ENCODE measurements at places on chromosomes 16 and 17.

DNA sequence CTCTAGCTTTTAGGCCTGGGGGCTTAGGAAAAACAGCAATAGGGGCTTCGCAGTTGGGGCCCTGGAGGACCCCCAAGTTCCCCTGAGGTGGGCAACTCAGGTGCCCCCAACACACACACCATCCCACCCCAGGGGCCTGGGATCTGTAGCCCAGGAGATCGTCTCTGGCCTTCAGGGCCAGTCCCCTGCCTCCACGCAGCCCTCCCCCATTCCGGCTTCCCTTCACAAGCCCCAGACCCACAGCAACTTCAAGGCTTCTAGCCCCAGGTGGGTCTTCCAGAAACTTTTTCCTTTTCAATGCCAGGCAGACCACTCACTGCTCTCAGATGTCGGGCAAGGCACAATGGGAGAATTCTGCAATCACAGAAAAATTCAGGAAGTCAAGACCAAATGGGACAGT is 79.4 kb downstream of the C16orf78 start:
- DNase-seq, result no peak

DNA sequence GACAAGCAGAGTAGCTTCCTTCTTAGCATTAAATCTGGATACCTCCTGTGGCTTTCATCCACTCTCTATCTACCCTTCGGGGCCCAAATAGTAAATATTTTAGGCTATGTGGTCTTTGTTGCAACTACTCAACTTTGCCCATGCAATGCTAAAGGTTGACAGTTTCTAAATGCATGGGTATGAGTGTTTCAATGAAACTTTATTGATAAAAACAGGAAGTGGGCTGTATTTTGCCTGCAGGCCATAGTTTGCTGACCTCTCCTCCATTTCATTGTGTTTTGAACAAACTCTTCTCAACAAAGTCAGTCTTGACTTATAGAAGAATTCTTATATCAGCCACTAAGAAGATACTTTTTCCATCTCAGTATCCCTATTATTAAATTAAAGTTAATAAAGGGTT is 34.1 kb downstream of the ACSM2A start:
- no peak for DNase-seq

DNA sequence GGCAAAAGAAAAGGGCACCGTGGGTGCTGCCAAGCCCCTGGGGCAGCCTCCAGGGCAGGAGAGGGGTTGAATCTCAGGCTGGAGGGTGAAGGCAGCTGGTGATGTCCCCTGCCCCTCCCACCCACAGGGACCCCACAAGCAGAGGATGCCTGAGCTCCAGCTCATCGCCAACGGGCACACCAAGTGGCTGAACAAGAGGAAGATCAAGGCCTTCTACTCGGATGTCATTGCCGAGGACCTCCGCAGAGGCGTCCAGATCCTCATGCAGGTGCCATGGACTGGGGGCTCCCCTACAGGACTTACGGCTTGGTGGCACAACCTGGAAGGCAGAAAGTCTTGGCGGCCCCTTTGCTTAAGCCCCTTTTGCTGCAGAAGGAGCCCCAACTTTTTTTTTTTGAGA is 21.8 kb downstream of the SLC12A3 start:
- no peak for DNase-seq

DNA sequence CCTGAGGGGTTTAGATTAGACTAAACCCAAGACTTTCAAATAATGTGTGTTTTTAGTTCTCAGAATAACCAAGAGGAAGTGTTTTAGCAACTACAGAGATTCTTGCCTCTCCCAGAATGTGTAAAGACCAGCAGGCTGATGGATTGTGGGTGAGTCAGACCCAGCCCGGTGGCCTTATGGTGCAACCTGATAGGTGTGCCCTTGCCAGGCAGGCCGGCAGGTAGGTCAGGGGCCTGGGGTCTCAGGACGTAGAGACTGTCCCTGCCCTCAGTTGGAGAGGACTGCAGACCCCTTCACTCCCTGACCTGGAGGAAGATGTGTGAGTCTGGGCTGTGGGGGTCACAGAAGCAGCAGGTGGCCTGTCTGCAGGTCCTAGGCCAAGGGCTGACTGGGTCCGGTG is 47.2 kb upstream of the ACSF3 start:
- no peak for DNase-seq

DNA sequence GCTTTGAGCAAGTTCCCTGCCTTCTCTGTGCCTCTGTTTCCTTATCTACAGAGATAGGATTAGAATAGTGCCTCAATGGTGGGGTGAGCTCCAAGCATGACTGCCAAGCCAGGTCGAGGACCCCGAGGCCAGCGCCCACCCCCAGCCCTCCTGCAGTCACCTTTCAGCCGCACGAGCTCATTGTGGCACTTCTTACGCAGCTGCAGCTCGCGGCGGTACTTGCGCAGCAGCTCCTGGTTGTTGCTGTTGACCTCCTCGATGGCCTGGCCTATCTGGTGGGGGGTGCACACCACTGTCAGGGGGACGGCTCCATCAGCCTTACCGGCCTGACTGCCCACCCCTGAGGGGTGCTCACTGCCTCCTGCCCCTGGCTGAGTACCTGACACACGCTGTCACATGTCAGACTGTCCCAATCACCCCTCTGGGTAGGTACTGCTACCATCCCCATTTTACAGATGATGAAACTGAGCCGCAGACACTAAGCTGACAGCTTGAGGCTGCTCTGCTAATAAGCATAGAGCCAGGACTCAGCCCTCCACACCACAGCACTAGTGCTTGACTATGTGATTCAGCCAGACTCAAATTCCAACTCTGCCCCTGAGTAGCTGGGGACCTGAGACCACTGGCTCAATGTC is 31.3 kb downstream of the KATNB1 start:
- no peak for DNase-seq

DNA sequence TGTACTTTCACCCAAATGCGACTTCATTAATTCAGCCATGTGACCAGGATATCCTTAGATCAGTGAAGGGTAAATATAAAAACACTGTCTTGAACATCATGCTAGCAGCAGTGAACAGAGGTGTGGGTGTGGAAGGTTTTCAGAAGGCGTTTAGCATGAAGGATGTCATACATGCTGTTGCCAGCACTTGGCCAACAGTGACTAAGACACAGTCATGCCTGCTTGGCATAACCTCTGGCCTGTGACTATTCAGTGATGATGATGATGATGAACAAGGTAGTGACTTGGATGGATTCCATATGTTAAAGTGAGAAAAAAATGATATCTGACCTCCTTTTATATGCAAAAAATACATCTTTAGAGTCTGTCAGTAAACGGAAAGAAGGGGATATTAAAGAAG is 97.9 kb downstream of the MAP2K4 start:
- DNase-seq, result peak; percentile 54

DNA sequence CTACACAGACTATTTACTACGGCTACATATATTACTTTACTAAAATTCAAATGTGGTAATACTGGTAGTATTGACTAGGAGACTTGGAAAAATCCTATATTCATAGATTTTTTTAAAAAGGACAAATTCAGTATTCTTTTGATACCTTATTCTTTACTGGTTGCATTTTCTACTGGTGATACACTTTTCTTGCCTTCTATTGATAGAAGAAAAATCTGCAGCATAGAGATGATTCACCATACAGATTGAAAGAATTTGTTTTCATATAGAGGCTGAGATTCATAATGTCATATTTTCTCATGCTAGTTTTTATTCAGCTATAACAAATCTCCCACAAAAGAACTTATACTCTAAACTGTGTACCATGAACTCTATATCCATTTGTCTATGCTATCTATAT is 195.4 kb upstream of the C17orf78 start:
- DNase-seq, result peak; percentile 66

GRCh38 chr16:51487880-51488279 is 336.8 kb upstream of the SALL1 start:
- no peak for DNase-seq

- DNase-seq, result no peak
Measured at GRCh38 chr16:8795091-8795490, 2.3 kb downstream of the TMEM186 start.

GRCh38 chr16:69087161-69087581 is 18.3 kb upstream of the HAS3 start:
- no peak for DNase-seq

- no peak for DNase-seq
Measured at GRCh38 chr16:4550591-4550990, 5.5 kb upstream of the C16orf96 start.

DNA sequence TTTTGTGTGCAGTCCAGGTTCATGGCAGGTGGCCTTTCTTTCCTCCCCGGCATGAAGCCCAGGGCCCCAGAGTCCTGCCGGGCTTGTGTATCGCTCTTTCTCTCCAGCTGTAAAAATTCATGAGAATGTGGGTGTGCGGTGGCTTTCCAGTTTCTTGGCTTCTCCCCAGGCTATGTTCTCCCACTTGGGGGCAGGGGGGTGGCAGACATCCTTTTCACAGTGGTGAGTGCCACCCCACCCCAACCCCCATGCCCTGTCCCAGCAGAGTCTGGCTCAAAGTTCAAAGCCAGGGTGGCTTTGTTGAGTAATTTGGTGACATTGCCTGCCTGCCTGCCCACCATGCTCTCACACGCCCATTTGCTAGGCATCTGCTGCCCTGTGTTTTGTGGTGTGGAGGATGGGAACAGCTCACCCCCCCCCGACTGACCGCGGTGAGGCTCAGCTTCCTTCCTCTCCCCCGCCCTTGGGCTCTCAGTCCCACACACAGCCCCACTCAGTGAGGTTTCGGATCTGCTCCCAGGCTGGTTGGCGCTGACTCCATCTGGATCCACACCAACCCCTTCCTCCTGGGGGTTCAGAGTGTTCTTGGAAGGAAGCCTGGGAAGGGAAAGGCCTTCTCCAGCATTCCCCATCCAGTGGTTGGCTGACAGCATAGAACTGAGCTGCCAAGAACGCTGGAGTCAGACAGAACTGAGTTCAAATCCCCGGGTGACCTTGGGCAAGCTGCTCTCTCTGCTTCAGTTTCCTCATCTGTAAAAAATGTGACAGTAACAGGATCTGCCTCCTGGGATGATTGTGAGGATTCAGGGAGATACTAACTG is 36.0 kb downstream of the CHD9 start:
- DNase-seq, result peak; percentile 78

DNA sequence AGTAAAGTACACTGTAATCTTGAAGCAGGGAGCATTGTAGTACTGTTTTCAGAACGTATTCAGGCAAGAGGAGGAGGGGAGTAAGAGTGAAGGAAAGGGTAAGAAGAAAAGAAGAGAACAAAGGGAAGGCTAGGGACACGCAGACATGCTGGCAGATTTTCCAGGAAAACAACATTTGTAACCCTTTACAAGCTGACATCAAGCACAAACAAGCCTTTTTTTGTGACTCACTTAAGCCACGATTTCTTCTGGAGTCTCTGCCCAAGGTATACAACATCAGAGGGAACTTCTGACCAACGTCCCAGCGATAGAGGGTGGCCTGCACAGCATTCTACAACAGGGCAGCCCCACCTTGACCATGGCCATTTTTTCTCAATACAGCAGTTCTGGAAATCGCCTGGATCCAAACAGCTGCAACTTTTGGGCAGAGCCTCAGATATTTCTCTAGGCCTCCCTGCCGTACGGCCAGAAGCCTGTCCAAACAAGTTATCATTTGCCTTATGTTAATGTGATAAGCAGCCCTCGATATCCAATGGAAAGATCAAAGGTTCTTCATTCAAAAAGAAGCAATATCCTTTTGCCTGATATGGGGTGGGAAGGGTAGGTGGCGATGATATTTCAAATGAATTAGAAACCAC is 247.3 kb downstream of the ZFHX3 start:
- no peak for DNase-seq

- no peak for DNase-seq
Measured at GRCh38 chr17:77105706-77106105, 35.1 kb upstream of the SEC14L1 start.

DNA sequence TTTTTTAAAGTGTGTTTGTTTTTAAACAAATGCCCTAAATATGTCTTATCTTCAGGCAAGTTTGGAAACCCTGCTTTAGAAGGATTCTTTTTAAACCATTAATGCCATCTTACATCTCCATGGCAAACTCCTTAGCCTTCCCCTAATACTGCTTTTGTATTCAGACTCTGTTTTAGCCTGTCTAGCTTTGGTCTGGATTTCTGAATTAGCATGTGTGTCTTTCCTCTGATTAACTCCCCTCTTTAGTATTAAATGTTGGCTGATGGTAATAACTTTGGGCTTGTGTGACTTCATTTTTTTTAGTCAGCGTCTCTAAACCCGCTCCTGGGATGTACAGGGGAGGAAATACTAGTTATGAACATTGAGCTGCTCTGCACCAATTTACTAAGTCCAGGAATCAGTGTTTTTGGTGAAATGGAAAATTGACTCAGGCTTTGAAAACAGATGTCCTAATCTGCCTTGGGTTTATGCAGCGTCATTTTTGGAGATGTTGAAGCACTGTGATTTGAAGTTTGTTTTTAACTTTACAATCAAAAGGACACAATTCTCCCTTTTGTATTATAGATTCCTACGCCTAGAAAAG is 22.2 kb downstream of the WIPF2 start:
- no peak for DNase-seq

GRCh38 chr17:75666959-75667790 is at the start of the genes RECQL5 and SAP30BP:
Gene RECQL5 (minus strand): TSS chr17:75667154. CDS start chr17:75666557, 597 bp downstream.
Gene SAP30BP (plus strand): TSS chr17:75667338. CDS start chr17:75667373, 35 bp downstream.
- peak; percentile 100 for DNase-seq

DNA sequence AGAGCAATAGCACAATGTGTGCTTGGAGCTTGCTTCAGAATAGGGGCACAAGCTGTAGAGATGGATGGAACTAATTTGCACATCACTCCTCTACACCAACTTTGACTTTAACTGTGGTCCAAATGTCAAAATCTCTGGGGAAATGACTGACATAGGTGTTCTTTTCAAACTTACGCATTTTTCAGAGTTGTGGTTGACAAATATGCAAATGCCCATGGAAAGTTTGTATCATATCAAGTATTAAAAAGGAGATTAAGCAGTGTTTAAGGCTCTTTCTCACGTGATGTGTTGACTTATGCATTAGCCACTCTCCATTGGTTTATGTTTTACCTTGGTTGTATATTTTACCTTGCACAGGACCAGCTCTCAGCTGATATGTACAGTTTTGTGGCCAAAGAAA is 77.1 kb downstream of the ELAC2 start:
- DNase-seq, result no peak

GRCh38 chr16:68183046-68183445 is 52.9 kb downstream of the ESRP2 start:
- no peak for DNase-seq

DNA sequence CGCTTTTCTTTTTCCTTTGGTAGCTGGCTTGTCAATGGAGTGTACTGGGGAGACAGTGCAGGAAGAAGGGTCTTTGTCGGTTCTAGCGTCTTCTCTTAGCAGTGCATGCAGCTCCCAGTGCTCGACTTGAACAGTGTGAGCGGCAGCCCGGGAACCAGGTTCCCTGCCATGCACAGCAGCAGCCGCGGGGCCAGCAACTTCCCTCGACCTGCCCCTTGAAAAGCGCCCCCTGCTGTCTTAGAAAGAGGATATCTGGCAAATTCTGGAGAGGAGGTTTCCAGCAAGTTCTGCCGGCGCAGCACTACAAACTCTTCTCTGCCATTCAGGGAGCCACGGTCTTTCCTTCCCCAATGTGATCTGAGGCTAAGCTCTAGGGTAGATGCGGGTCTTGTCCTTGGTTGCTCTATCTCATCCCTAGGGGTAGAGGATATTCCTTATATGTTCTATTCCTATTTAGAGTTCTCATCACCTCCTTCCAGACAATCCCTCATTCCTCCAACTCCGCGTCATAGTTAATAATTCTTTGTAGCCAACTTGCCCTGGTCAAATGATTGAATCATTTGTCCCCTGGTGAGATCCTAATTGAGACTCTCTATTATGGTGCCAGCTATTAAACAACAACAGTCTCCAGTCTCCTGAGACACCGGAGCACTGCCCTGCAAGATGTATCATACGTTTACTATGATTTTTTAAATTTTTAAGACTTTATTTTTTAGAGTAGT is 451.3 kb downstream of the PMP22 start:
- no peak for DNase-seq

All from ELR (cell line).